Liver (tissue), 10 donors: ENCODE measurements at places on chromosomes 2 and 18.

GRCh38 chr2:196435189-196435588, 204.3 kb upstream of the CCDC150 start:
- DNase-seq = no peak

DNA sequence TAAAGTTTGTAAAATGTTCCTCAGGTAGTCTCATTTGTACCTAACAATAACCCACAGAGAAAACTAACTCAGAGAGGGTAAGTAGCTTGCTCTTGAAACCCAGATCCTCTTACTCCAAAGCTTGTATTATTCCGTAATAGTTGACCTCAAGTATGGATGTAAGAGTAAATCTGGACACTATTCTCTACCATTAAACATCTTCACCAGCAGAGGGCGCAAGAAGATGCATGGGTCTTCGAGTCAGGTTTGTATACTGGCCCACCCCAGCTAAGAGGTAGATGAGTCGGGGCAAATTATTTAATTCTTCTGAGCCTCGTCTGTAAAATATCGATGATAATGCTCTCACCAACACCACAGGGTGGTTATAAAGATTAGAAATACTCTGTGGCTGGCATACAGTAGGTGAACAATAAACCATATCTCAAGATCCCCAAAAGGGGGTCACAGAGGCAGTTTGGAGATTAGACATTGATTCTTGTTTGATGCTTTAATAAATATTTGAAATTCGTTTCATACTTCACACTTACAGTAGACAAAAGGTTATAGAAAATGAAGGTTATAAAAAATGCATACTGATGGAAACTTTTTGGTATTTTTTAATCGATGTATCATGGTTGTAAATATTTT, 3.5 kb upstream of the CABLES1 start:
- DNase-seq = peak; percentile 58

GRCh38 chr18:58350526-58350925, 278.4 kb downstream of the ALPK2 start:
- DNase-seq = no peak

DNA sequence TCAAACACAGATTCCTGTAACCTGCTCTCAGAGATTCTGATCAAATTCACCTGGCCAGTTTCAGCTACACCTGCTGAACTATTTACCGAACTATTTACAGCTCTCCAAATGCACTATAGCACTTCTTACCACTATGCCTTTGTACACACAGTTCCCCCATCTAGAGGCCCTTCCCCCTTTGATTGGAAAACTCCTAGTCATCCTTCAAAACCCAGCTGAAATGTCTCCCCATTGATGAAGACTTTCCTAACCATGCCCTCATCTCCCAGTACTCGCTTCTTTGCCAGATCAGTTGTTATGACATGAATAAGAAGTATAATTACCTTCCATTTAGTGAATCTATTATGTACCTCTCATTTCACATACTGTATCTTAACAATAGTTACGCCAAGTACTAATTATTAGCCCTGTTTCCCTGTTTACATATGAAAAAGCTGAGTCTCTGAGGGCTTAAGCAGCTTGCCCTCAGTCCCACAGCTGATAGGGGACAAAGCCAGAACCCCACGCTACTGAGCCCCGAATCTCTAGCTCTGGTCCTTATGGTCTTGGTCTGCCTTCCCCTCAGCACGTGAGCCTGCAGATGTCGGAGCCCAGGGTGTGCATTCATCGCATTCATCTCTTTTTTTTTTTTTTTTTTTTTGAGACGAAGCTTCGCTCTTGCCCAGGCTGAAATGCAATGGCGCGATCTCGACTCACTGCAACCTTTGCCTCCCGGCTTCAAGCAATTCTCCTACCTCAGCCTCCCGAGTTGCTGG, 64.7 kb upstream of the ASAP2 start:
- DNase-seq = no peak

DNA sequence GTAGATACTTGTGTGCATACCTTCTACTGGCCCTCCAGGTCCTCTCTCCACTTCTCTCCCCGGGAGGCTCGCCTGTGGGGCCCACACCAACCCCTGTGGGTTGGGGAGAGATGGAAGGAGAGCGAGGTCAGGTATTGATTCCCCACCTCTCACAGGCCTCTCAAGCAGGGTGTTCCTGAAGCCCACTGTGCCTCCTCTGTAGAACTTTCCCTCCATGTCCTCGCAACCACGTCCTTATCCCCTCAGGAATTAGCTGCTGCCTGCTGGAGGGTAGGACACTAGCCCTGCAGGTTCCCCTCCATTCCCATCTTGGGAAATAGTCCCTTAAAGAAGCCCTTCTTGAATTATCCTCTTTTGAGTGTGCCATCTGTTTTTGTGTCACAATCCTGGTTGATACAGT, 38.9 kb upstream of the KLF11 start:
- no peak for DNase-seq

DNA sequence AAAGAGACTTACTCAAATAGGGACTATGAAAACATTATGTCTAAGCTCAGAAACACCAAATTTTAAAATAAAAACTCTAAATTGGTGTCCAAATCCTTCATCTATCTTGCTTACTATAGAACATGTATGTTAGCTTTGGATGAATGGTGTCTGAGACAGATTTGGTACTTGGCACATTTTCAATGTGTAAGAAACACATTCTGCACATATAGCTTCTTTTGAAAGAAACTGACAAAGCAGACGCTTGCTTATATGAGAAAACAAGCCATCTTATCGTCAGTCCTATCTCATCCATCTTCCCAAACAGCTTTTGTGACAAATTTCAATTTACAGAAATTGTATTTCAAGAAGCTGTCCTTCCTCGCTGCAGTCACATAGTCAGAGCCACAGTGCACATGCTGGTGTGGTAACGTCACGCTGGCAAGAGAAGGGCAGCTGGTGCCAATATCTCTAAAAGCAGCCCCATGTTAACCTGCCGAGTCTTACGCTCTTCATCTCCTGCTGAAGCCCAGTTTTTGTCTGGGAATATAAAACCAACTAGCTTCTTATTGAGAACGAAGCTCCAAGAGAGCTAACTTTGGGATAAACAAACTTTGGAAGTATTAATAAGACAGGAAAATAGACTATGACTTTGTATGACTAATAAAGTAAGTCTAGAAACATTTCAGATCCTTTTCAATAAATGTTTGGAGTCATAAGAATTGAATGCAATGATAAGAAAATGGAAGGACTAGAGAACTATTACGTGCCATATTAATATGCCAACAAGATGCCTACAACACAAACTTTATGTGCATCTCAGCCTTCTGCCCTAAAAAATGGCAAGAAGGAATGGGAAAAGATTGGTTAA, 74.9 kb upstream of the TFCP2L1 start:
- DNase-seq = no peak

DNA sequence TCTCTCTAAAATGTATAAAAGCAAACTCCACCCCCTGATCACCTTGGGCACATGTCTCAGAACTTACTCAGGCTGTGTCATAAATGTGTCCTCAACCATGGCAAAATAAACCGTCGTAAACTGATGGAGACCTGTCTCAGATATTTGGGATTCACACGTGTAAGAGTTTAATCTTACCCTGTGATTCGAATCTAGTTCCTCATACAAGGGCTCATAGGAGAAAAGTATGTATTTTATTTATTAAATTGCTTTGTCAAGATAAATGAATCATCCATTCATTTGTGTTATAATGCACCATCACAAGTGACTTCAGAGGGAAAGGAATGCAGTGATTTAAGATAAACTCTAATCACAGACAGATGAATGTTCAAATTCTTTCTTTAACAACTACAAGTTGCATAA, 712.5 kb upstream of the LRATD1 start:
- DNase-seq = no peak

DNA sequence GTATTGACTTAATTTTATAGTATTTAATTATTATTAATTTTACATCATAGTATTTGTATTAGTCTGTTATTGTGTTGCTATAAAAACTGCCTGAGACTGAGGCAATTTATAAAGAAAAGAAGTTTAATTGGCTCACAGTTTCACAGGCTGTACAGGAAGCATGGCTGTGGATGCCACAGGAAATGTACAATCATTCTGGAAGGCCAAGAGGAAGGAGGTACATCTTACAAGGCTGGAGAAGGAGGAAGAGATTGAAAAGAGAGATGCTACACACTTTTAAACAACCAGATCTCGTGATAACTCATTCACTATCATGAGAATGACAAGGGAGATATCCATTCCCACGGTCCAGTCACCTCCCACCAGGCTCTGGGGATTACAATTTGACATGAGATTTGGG, 2019.4 kb upstream of the PIK3C3 start:
- no peak for DNase-seq
